Brain pericyte (primary cell): ENCODE measurements at places on chromosomes 16 and 17.

DNA sequence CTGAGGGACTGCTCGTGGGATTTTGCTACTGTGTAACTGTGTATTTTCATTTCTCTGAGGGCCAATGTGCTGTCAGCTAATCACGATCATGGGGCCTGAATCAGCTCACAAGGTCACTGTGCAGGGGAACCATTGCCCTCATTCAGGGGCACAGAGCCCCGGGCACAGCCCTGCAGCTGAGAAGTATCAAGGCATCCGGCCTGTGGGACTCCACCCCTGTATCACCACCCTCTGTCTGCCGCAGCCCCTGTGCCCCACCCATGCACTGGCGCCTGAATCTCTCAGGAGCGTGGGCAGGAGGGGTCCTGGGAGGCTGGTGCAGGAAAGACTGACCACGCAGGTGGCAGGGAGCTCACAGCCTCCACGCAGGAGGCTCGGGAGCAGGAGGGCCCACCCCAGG is 43.4 kb upstream of the RASD1 start:
- DNase-seq = no peak

- DNase-seq = no peak
These were observed 17.5 kb upstream of the TNFRSF13B start for GRCh38 chr17:16989230-16989952.

DNA sequence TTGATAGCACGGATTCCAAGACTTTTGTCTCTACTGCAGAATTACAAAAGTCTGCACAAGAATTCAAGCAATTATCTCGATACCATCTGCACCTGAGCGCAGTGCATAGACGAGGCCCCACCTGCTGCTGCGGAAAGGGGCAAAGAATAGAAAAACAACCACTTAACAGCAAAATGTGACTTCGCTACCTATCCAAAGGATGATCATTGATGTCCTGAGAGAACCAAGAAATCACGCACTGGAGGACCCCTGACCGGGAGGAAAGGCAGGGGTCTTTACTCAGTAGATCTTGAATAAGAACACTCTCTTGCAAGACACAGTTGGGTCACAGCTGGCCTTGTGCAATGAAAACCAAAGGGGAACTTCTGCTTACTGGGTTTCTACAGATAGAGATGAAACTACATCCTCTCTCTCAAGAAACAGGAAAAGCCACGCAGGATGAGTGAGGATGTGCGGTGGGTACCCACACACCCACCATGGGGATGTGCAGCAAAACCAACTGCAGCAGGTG is 147.4 kb upstream of the RPH3AL start:
- no peak for DNase-seq

DNA sequence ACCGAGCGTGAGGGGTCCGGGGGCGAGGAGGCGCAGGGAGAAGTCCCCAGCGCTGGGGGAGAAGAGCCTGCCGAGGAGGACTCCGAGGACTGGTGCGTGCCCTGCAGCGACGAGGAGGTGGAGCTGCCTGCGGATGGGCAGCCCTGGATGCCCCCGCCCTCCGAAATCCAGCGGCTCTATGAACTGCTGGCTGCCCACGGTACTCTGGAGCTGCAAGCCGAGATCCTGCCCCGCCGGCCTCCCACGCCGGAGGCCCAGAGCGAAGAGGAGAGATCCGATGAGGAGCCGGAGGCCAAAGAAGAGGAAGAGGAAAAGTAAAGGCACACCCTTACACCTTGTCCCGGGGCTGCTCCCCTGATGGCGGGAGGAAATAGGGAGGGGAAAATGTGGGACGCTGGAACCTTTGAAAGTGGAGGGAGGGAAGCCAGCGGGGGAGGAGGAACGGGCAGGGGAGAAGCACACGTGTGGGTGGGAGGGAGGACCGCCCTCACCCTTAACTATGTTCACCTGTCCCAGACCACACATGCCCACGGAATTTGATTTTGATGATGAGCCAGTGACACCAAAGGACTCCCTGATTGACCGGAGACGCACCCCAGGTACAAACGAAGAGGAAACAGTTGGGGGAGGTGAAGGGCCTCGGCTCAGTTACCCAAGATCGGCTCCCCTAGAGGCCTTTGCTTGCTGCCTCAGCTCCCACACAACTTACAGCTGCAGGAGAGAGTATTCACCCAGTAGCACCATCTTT is 916 bp downstream of the PAGR1 start:
- DNase-seq = no peak

- no peak for DNase-seq
These were observed 147.2 kb upstream of the ERCC4 start for GRCh38 chr16:13772782-13773181.

- no peak for DNase-seq
These were observed 17.5 kb upstream of the TRAP1 start for GRCh38 chr16:3734758-3735221.

DNA sequence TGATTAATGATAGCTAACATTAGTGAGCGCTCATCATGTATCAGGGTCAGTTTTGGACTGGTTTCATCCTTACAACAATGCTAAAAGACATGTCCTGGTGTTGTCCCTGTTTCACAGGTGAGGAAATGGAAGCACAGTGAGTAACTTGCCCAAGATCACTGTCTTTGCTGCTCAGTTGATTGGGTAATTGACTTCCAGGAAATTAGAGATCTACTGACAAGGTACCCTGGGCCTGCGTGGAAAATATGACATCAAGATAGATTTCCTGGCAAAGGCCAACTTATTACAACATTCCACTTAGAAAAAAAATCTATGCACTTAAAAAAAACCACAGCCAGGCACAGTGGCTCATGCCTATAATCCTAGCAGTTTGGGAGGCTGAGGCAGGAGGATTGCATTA is 96.3 kb downstream of the CYLD start:
- no peak for DNase-seq

DNA sequence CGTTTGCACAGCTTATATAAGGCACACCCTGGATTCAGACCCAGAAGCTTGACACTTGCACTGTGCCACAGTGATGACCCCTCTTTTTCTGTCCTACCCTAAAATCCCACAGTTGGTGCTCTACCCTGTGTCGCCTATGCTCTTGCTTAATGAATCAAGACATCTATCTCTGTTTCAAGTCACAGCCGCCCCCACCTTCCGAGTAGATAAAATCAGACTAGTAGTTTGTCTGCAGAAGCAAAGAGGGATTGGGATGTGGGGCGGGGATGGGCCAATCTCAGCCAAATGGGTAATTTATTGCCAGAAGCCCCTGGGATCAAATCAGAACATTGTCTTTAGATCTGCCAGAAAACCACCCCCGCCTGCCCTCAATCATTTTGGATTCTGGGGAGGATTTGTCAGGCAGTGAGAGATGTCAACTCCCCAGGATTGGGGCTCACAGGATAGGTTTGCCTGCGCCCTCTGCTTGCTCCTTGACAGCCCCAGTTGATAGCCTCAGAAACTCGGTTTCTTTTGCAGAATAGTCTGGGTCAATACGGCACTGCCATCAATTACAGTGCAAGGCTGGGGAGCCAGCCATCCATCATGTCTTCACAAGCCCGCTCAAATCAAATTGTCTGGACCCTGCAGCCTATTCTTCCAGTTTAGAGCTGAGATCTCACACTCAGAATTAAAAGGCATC is 520.8 kb downstream of the GRIN2A start:
- no peak for DNase-seq

GRCh38 chr17:71067669-71068407 is 898.5 kb downstream of the KCNJ2 start:
- no peak for DNase-seq

- peak; percentile 24 for DNase-seq
These were observed 10.6 kb upstream of the TMIGD1 start for GRCh38 chr17:30344283-30345088.

DNA sequence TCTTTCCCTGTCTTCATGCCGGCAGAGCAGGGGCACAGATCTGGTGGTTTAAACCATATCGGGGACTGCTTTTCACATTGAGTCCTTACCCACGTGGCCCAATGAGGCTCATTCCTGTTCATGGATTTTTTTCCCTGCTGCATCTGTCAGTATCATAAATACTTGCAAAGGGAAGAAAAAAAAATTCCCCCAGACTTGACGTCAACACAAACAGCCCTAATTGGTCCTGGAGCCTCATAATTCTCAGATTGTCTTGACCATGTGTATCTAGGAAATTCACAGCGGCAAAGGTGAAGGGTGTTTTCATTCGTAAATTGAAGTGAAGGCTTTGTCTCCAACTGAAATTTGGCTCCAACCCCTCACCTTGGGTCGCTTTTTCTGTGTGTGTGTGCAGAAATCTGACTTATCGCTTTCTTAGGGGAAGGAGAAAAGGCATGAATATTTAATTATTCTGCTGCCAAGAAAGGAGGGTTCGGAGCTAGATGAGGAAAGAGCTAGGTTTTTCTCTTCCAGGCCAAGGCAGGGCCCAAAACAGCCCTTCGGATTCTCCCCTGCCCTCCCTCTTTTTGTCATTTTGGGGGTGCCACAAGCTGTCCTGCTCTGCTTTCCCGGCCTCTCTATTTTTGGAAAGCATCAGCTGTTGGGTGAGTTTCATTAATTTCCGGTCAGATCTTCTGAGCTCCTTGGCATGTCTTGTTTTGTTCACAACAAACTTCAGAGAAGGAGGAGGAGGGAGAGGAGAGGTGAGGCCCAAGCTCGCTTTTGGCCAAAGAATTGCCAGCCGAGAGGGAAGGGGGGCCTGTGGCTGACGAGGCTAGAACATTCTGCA is 17.8 kb upstream of the CIBAR2 start:
- DNase-seq = no peak

DNA sequence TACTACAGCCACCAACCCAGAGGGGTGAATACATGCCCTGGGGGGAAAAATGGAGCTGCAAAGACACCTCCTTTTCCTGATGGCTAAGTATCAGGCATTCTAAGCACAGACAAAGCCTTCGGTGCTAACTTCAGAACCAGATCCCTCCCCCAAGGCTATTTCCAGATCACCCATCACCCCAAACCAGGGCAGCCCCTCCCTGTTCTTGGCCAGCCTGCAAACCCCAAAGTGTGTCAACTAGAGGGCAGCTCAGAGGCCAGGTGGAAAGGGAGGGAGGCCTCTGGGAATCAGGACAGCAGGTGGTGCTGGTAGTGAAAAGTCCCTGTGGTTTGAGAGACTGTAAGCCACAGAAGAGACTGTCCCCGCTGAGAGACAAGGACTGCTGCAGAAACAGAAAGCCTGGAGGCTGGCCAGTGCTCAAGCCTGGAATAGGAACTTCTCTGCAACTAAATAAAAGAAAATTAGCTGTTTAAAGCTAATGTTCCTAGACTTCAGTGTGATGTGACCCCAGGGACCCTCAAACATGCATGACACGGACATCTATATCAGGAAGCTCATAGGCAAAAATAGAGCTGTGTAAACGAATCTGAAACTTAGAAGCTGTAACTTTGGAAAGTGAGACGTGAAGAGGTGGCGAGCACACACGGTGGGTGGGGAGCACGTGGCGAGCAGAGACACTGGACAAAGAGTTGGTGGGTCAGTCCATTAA is 9.1 kb downstream of the TUBG1 start:
- no peak for DNase-seq

- DNase-seq = no peak
These were observed 16.5 kb upstream of the CLEC3A start for GRCh38 chr16:78005881-78006280.

DNA sequence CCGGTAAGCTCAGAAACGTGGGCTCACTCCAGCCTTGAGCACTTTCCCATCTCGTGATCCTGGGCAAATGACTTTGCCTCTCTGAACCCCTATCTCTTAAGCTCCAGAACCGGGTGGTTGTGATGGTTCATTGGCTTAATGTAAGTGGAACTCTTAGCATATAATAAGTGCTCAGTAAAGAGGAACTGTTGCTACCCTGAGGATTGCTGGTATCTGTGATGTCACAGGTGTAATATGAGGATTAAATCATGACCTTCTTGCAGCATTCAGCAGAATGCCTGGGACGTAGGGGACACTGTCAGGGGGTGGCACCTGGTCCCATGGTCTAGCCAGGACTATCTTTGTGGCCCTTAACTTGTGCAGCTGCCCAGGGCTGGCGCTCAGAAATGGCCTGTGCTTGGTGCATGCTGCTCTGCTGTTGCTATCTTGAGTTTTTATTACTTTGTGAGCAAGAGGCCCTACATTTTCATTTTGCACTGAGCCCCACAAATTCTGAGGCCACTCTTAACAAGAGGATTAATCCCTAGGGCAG is 68.8 kb downstream of the SREBF1 start:
- no peak for DNase-seq

DNA sequence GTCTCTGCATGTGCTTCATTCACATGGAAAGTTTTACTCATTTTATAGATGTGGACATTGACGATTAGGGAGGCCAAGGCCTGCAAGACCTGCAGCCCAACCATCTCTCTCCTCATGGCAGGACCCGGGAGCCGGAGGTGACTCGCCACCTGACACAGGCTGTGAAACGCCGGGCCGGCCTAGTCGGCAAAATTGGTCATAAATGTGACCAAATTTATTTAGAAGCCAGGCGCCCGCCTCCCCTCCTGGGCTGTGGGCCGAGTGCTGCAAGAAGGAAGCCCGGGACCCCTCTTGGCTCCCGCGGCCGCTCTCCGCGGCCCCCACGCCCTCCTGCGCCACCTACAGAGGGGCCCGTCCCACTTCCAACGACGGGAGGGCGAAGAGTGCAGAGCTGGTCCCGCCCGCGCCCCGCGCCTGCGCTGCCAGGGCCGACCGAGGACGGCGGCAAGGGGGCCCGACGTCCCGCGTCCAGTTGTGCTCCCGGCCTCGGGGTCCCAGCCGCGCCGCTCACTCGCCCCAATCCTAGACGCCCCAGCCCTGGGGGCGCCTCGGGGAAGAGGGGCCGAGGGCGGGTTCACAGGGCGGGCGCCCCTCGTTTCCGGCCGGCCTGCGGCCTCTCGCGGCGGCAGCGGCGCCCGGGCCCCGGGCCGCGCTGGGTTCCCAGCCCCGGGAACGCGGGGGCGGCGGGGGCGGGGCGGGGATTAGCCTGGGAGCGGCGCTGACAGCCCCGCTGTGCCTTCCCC is 47.5 kb downstream of the WNT3 start:
- no peak for DNase-seq

GRCh38 chr17:71361656-71362450 is 759.0 kb upstream of the SOX9 start:
- DNase-seq = no peak

- DNase-seq = no peak
These were observed 3.3 kb downstream of the CDH15 start for GRCh38 chr16:89174877-89175276.

- DNase-seq = no peak
These were observed 626 bp downstream of the TUBB3 start for GRCh38 chr16:89923640-89924296.

GRCh38 chr16:75745823-75746222 is 19.5 kb upstream of the CPHXL start:
- DNase-seq = no peak

- DNase-seq = no peak
These were observed 787 bp downstream of the AMDHD2 start for GRCh38 chr16:2520784-2521531.

- DNase-seq = no peak
These were observed 28.8 kb upstream of the ABCC11 start for GRCh38 chr16:48276102-48276501.

DNA sequence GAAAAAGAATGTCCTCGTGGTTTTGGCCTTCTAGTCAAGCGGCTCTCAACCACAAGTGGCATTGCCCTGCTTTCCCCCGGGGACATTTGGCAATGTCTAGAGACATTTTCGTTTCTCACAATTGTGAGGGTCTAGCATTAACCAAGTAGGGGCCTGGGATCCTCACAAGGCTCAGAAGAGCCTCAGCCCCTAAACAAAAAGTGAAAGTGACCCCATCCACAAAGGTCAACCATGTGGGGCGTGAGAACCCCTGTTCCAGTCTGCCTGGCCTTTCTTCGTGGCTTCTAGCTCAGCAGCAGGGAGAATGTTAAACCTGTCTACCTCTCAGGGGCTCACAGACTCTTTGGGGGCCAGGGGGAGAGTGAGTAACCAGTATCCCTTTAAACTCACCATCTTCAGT is 4.8 kb upstream of the RPL38 start:
- DNase-seq = no peak

GRCh38 chr16:64983963-64984362 is 137.9 kb downstream of the CDH11 start:
- peak; percentile 68 for DNase-seq
